ENCODE measurements at places on chromosomes 16 and 17. TPM values are rescaled to one million over a fixed set of nuclear protein-coding genes. Genes with fewer than 3 reads are reported as not detected.

Gene MARVELD3
- 9.8 TPM for total RNA-seq

Gene GHDC
- 16.0 TPM for total RNA-seq

Gene CCT6B
- total RNA-seq, result 5.3 TPM

Gene ACSM3
- 3.4 TPM for total RNA-seq

Gene SLC6A4
- 5.7 TPM for total RNA-seq

Gene TMEM114
- total RNA-seq, result 0.28 TPM

Gene MT1X
- total RNA-seq, result 31.3 TPM

Gene CACNG1
- total RNA-seq, result 0.28 TPM

Gene SCGB1C2
- total RNA-seq, result not detected

Gene KCNAB3
- 4.8 TPM for total RNA-seq

Gene KRTAP4-4
- total RNA-seq, result not detected

Gene SULT1A2
- total RNA-seq, result 2.8 TPM

DNA sequence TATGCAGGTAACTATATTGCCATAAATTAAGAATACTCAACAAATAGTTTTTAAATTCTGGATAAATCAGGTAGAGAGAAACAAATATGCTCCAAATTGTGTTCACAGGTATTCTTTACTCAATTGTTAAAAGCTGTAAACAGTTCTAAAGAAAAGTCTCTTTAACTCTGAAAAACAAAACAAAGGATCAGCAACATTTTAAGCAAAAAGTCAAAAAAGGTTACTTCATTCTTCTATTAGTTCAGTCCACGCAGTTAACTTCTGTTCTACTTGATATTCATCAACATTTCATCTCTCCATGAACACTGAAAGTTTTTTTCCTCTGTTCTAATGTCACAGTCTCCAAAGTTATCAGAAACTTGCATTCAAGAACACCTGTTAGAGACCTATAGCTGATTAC lies 47.9 kb downstream of the SCPEP1 start:
- no peak for DNase-seq

- DNase-seq, result no peak
These were observed 3.2 kb downstream of the FAHD1 start for GRCh38 chr16:1830213-1830612.

GRCh38 chr17:78971756-78972506 lies 7.8 kb downstream of the LGALS3BP start:
- DNase-seq, result no peak

DNA sequence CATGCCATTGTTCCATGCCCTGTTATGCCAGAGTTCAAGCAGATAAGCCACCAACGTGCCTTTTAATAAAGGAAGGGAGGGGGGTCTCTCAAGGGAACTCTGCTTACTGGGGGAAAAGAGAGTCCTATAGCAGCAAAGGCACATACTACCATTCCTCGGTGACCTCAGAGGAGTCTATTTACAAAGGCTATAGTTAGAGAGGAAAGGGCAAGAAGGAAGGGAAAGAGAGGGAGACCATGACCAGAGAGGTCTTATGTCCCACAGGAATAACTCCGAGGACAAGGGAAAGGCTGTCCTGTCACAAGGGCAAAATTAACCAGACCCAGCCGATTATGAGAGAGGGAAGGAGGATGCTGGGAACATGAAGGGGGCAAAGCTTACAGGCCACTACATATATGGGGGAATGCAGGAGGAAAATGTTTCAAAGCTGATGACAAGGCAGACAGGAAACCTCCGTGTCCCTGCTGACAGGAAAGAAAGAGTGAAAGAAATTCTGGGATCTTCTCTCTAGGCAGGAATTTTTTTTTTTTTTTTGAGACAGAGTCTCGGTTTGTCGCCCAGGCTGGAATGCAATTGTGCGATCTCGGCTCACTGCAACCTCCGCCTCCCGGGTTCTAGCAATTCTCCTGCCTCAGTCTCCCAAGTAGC lies 51.5 kb downstream of the HIC1 start:
- DNase-seq, result no peak

GRCh38 chr16:6646891-6647290 lies 685.8 kb upstream of the RBFOX1 start:
- DNase-seq, result no peak

- DNase-seq, result peak; percentile 38
These were observed 309.8 kb downstream of the XYLT1 start for GRCh38 chr16:17160920-17161431.

- DNase-seq, result no peak
These were observed 32.8 kb downstream of the TMEM186 start for GRCh38 chr16:8764525-8765250.

DNA sequence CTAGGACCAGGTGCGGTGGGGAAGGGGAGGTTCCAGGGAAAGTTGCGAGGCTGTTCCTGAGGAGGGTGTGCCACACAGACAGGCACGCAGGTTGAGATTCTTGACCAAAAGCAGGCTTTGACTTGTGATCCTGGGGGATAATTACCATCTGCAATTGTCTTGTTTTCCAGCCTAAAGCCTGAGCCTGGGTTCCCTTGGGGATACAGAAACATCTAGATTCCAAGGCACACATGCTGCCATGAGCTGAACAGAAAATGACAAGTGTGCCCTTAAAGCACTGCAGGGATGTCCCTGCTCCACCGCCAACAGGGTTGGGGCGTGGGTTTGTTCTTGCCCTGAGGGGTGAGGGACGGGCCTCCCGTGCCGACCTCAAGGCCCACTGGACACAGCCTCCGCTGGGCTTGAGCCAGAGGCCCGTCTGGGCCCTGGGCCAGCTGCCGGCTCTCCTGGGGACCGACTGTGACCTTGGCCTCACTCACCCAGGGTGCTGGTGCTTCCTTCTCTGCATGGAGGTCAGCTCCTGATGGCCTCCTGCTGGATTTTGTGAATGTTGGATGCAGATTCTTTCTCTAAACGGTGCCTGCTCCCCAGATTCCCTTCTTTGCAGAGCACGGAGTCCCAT lies 14.0 kb downstream of the CA5A start:
- no peak for DNase-seq

DNA sequence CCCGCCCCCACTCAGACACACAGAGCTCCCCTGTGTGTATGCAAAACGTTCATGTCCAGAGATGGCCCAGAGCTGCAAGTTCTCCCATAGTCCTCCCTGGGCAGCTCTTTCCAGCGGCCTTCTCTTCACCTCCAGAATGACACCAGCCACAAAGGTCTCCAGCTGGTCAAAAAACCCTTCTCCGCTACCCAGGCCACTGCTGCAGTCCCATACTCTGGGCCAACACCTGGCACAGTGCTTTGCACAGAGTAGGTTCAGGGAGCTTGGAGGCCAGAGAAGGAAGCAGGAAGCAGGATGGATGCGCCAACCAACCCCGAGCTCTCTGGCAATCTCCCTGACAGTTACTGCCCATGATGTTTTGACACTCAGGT lies 1.1 kb upstream of the STAT5B start:
- no peak for DNase-seq

GRCh38 chr17:76575570-76575969 lies 10.1 kb downstream of the ST6GALNAC2 start:
- DNase-seq, result no peak

- no peak for DNase-seq
These were observed 34.4 kb downstream of the ZZEF1 start for GRCh38 chr17:4108397-4108796.

DNA sequence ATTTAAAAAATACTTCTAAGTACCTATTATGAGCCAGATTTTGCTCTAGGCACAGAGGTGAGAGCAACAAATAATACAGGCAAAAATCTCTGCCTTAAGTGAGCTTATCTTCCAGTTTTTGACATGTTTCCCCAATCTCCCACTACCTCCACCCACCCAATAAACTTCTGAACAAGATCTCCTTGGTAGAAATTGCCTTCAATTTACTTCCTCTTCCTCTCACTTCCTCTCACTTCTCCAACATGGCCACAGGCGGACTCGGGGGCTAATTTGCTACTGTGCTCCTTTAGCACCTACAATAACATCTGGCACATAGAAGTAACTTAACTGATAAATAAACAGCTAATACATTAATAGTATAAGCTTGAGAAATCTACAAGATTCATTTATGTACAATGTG lies 82.6 kb downstream of the CACNG1 start:
- DNase-seq, result no peak

GRCh38 chr17:82710499-82711232 lies 5.8 kb upstream of the FN3KRP start:
- no peak for DNase-seq

DNA sequence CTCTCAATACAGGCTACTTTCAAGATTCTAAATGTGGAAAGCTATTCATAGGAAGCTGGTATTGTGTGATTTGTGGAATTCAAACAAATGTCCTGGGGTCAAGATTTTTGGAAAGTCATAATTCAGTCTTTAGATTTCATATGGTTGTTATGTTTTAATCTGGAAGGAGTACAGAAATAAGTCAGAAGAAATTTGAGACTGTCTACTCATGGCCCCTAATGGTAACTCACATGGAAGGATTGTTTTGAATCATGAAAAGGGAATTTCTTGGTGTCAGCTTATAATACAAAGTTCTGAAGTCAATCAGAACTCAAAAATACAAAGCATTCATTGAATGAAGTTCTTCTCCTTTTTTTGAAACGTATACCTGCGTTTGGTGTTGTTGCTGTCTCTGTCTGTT lies 3.1 kb downstream of the KCNJ2 start:
- no peak for DNase-seq

- DNase-seq, result no peak
These were observed 1.6 kb downstream of the FAM117A start for GRCh38 chr17:49762151-49762941.

- no peak for DNase-seq
These were observed 13.9 kb upstream of the LPCAT2 start for GRCh38 chr16:55494994-55495421.

DNA sequence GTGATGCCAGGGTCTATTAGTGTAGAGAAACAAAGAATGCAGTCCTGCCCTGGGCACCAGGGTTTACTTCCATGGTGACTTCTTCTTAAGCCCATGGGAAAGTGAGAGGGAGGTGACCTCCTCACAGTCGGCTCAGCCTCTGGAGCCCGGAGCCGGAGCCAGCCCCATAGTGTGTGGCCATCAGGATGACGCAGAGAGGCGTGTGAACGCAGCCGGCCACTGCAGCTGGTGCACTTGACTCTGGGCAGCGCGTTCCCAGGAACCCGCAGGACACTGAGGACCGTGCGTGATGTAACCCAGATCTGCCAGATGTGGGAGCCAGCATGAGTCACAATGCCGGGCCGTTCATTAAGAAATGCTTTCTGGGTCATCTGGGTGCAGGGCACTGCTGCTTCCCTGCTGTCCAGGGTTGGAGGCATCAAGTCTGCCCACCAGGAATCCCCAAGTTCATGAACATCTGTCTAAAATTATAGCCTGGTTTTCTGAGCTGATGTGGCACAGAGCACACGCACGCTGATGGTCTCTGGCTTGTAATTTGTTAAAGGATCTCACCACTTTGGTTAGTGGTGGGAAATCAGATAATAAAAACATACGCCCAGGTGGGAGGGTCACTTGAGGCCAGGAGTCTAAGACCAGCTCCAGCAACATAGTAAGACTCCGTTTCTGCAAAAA lies 114.1 kb downstream of the PITPNC1 start:
- DNase-seq, result peak; percentile 53

All from spinal cord (tissue), 10 donors.